ENCODE measurements at places on chromosomes 1 and 21.

- DNase-seq = no peak
Measured at GRCh38 chr1:38025233-38025632, 12.7 kb downstream of the UTP11 start.

DNA sequence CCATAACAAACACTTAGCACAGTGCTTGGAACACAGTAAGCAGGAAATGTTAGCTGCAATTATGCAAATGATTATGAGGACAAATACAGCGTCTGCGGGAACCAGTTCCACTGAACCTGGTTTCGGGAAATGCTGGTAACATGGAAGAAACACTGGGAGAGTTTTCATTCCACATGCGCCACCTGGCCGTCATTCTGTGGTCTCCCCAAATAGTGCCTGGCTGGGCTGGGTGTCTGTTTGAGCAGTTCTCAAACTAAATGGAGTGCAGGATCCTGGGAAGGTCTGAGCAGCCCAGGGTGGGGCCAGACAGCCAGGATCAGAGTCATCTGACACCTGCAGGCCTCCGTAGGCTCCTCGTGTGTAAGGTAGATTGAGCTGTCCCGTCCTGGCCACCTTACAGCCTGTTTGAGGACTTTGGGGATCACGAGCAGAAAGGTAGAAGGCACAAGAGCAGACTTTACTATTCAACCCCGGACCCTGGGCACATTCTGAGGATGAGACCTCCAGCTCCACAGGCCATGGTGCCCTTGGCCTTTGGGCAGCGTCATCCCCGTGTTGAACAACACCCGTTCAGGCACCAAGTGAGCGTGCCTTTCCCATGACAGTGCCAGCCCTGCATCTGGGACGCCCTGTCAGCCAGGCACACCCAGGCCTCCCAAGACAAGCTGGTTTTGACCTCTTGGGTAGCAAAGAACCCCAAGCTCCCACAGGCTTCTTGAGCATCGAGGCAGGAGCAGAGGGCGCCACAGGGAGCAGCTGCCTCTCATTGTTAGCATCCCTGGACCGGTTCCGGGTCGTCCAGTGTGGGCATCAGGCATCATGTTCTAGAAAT lies 101.9 kb downstream of the PRDM2 start:
- no peak for DNase-seq

DNA sequence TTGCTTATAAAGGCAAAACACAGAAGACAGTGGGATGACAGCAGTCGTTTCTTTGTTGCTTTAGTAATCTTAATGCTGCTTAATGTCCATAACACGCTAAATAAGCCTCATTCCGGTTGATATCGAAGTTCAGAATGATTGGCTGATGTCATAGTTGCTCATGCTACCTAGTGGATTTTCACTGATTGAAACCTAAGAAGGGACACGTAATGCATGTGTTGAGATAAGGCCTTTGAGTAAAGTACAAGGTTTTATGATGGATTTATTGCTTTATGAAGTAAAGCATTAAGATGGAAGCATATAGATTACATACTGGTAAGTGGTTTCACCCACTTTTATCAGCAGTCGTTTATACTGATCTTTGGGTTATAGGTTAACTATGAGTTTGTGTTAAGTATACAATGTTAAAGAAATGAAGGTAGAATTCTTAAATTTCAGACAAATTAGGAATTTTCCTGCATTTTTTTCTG lies 25.1 kb downstream of the IARS2 start:
- peak; percentile 86 for DNase-seq

- DNase-seq = no peak
Measured at GRCh38 chr1:10598389-10598702, 123.6 kb downstream of the PEX14 start.

DNA sequence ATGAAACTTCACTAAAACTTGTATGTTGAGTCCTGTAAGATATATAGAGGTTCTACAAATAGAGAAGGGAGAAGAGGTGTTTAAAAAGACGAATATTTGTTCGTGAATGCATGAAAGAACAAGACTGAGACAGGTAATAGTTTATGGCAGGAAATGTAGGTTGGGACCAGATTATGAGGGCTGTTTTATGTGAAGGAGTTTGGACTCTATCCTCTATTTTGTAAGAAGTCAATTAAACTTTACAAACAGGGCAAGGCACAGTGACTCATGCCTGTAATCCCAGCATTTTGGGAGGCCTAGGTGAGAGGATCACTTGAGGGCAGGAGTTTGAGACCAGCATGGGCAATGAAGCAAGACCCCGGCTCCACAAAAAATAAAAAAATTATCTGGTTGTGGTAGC lies 5.7 kb downstream of the SLC35A3 start:
- DNase-seq = peak; percentile 55

- DNase-seq = peak; percentile 97
Measured at GRCh38 chr21:34544032-34544496, 32.1 kb upstream of the KCNE1 start.

- DNase-seq = no peak
Measured at GRCh38 chr1:27935721-27936120, 921 bp downstream of the SMPDL3B start.

GRCh38 chr1:73887412-73887811 lies 310.6 kb downstream of the LRRIQ3 start:
- no peak for DNase-seq

GRCh38 chr1:30137001-30137400 lies 586.4 kb downstream of the MATN1 start:
- no peak for DNase-seq

- DNase-seq = no peak
Measured at GRCh38 chr1:29082519-29082918, 41.2 kb downstream of the TMEM200B start.
